ENCODE measurements at places on chromosomes 3 and 15.

GRCh38 chr3:69715204-69715603 lies 24.1 kb upstream of the MITF start:
- DNase-seq: no peak

DNA sequence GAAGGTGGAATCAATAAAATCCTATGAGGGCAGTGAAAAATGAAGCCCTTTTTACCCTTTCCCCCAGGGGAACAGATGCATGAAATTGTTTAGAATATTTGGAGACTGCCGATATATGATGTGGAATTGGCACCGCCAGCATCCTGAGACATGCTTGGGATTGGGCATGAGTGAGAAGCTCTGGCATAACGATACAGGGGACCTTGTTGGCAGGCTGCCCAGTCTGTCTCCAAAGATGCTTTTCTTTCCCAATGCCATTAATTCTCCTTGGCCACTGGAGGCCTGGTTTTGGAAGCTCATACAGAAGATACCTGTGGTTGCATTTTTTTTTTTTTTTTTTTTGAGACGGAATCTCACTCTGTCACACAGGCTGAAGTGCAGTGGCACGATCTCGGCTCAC lies 800.6 kb upstream of the LMCD1 start:
- DNase-seq: no peak

- no peak for DNase-seq
Observed at GRCh38 chr3:62134061-62134496, 239.3 kb downstream of the FEZF2 start.

GRCh38 chr15:83248151-83249029 lies 36.1 kb downstream of the BNC1 start:
- DNase-seq: no peak

DNA sequence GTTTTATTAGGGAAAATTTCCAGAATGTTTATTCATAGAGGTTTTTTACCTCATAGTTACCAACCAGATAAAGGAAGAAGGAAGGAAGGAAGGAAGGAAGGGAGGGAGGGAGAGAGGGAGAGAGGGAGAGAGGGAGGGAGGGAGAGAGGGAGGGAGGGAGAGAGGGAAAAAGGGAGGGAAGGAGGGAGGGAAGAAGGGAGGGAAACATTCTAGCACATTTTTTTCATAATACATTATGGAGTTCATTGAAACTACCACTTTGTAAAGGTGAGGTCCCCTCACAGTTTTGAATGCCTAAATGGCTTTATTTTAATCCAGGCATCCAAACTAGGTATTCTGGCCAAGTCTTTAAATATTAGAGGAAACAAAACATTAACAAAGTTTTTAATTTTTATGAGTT lies 1049.1 kb downstream of the ROBO1 start:
- no peak for DNase-seq

DNA sequence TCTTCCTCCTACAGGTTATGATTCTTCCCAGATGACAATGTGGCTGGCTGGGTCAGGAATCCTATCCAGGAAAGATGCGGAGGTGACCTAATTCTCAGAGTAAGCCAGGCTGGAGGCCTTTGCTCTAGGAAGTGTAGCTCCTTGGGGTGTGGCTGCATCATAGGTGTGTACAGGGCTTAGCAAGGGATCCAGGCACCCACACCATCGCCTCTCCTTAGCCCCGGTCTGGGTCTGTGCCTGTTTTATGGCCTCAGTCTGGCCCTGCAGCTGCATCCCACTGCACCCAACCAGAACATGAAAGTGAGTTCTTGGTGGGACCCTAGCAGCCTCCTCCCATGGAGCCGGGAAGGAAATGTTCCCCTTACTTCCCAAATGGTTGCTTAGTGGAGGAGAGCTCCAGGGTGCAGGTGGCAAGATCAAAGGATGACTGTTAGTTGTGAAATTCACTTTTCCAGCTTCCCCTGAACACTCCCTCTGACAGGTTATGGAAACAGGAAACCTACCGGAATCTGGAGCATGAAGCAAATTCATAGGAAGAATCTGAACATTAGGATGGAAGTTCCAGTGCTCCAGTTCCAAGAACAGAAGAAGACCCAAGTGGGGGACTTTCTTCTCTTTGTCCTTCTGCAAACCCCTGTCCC lies 2.7 kb upstream of the AMOTL2 start:
- no peak for DNase-seq

DNA sequence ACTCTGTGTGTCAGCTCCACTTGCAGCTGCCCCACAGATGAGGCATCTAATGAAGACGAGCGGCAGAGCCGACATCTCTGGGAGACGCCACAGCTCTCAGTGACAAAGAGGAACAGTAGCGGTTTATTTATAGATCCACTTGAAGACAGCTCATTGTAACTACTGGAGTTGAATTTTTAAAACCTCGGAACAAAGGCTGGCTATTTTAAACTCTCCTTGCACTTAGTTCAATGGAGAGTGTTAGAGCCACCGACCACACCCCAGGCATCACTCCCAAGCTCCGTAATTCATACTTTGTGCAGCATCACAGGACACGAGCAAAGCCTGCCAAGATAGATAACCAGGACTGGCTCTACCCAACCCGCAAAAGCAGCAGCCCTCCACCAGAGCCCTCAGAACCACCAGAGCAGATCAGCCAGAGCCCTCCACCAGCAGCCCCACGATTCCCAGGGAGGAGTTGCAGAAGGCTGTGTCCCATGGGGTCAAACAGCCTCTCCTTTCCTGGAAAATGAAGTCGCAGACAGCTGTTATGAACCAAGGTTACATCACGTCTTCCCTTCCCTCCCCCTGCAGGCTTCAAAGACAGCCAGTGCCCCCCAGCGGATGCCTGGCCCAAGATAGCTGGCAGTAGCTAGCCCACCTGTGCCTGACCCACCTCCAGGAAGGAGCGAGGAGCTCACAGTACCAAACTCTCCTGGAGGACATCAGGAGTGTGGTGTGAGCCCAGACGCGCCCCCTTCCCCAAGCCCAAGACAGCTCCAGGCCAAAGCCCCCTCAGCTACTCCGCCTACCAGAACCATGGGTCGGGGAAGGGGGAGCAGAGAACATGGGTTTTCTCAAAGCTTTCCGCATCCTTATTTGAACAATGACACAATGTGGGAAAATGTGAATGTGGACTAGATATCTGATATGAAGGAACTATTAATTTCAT lies 45.7 kb downstream of the POC1A start:
- DNase-seq: no peak

DNA sequence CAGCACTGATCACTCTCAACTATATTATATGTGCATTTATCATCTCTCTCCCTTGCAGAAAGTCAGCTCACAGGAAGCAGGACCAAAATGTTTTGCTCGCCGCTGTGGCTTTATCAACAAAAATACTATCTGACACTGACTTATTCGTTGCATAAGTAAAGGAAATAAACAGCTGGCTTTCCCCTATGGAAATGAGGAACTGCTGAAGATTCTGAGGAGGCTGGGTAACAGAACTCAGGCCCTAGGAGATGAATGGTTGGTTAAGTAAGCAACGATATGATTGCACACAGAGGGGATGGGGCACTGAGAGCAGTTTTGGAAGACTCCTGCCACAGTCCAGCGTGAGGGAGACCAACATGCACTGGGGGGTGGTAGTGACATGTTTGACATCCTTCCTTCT lies 181.1 kb downstream of the STT3B start:
- no peak for DNase-seq

GRCh38 chr3:132788301-132788671 lies 66.1 kb upstream of the NPHP3 start:
- DNase-seq: no peak

GRCh38 chr3:49668414-49668797 lies 5.7 kb upstream of the APEH start:
- DNase-seq: no peak

DNA sequence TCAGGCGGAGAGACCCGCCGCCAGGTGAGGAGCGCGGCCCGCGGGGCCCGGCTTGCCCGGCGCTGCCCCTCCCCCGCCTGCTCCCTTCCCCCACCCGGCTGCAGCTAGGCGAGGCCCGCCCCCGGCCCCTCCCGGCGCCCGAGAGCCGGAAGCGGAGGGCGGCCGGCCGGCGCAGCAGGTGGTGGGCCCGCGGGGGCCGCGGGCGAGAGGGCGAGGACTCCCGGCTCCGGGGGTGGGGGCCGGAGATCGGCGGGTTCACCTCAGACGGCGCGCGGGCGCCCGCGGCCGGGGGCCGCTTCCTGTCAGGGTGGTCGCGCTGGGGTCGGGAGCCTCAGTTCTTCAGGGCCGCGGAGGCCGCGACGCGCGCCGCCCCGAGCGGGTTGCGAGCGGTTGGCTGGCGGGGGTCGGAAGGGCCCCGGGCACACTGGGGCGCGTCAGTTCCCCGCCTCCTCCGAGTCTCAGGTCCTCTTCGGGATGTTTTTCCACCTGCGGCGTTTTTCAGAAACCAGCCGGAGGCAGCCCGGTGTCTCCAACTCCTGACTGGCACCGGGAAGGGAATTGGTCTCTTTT lies 395 bp downstream of the ZFAND6 start:
- no peak for DNase-seq

GRCh38 chr3:11224010-11224409 lies 48.2 kb upstream of the ATG7 start:
- no peak for DNase-seq

DNA sequence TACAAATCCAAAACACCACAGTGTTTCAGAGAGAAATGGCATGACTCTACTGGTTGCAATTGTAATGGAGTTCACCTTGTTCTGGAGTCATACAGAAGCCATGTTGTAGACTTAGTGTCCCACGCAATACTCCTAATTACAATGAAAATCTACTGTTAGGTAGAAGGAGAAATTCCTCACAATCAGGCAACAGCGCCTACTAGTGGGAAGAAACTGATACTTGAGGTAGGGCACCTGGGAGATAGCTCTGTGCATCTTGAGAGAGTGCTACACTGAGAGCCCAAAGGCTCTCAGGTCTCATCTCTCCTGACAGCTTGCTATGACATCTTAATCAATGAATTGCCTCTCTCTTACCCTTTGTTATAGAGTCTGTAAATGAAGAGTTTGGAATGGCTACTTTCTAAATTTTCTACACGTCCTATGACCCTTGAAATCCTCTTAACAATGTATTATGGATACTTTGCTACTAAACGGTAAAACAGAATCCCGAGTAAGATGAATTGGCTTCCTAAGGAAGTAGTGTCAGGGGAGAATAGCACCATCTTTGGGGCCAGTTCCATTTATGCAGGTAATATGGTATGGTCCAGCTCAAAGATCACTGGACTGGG lies 422.7 kb upstream of the TPRG1 start:
- DNase-seq: peak; percentile 25

DNA sequence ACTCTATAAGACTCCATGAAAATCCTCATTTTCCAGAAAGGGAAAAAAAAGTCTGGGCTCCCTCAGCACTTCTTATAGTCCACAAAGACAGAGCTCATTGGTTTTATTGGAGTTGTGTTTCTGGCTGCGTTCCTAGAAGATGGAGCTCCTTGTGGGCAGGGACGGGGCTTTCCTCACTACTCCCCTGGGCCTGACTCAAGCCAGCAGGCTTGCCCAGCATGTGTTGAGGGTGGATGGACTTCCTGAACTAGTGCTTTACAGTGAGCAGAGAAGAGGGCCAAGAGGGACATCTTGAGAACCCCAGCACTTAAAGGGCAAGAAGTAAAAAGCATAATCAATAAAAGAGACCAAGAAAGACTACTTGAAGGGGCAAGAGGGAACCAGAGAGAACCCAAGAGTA lies 43.2 kb upstream of the EPHB1 start:
- no peak for DNase-seq

- DNase-seq: no peak
Observed at GRCh38 chr15:70023769-70024491, 73.8 kb downstream of the TLE3 start.

DNA sequence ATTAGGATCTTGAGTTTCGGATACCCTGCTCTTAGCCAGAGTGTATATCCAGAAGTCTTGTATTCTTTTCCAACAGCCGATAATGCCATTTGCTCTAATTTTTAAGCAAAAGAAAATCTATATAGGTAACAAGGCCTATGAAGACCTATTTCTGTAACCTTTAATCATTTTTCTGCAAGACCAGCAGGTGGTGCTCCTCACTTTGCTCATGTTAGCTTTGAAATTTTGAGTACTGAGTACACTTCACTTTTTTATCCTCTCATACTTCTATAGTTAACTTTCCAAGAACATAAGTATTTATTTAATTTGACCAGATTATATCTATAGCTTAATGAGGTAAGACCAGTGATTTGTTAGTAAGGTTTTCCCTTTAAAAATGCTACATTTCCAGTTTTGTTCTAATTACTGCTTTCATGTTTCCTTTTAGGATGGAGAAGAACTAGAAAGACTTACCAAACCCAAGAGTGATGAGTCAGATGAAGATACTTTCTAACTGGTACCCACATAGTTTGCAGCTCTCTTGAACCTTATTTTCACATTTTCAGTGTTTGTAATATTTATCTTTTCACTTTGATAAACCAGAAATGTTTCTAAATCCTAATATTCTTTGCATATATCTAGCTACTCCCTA lies 20.5 kb downstream of the SLC35A5 start:
- peak; percentile 61 for DNase-seq

DNA sequence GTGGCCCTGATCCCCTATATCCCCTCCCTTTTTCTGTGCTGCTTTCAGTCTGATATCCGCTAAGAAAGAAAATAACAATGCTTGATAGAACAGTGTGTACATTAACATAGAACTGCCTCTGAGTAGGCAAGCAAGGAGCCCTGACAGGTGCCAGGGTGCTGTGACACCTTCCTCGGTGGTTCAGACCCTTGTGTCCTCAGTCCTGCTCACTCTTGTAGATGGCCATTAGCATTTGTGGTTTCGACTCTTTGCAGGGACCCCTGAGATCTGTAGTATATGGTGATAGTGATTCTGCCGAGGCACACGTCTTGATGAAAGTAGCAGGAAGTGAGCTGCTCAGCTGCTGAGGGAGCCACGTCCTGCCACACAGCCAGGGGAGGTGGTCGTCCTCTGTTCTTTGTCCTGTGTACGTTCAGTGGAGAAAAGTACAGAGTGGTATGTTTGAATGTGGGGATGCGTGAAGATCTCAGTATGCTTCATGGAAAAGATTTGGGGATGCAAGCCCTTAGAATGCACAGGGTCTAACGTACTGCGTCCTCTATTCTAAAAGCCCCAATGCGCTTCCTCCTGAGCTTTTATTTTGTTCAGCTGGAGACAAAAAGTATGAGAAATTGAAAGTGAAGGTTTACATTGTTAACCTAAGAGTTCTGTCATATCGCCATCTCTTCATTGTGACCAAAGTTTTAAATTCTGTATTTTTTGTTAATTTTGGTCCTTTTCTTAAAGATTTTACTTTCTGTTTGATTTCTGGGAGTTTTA lies 35.4 kb downstream of the PXYLP1 start:
- DNase-seq: peak; percentile 39

DNA sequence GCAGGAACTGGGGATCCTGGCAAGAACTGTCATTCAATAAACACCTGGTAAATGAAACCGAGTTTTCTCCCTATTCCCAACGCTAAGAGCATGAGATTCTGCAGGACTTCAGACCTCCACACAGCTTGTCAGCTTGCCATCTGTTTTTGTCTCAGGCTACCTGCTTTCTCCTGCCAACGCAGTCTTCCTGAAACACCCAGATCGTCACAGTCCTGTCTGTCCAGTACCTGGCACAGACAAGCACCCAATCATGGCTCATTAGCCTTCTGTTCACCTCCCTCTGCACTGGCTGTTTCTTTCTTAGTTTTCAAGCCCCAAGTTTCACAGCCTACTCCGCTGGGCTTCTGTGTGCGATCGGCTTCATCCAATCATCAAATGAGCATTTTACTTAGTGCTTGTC lies 5.0 kb downstream of the SLC12A8 start:
- DNase-seq: no peak

GRCh38 chr3:95311272-95311671 lies 1248.4 kb downstream of the NSUN3 start:
- no peak for DNase-seq
